ENCODE measurements at places on chromosomes 1 and 21.

- no peak for DNase-seq
Observed at GRCh38 chr1:107171333-107171732, 30.5 kb downstream of the NTNG1 start.

- DNase-seq = no peak
Observed at GRCh38 chr1:59775480-59775879, 39.3 kb upstream of the HOOK1 start.

- DNase-seq = no peak
Observed at GRCh38 chr1:89616844-89617627, 15.9 kb upstream of the LRRC8C start.

DNA sequence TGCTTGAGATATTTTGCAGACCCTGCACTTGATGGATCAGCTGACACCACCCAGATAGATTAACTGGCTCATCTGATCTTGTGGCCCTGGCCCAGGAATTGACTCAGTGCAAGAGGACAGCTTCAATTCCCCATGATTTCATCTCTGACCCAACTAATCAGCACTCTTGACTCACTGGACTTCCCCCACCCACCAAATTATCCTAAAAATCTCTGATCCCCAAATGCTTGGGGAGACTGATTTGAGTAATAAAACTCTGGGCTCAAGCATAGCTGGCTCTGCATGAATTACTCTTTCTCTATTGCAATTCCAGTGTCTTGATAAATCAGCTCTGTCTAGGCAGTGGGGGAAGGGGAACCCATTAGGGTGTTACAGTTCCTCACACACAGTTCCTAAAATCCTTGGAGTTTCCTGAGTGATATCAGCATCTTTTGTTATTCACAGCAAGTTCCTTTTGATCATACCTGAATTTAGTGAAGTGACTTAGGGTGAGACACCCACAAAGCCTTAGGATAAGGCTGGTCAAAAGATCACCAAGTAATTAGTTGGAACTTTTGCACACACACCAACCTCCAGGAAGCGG, 104.2 kb downstream of the COP1 start:
- no peak for DNase-seq

DNA sequence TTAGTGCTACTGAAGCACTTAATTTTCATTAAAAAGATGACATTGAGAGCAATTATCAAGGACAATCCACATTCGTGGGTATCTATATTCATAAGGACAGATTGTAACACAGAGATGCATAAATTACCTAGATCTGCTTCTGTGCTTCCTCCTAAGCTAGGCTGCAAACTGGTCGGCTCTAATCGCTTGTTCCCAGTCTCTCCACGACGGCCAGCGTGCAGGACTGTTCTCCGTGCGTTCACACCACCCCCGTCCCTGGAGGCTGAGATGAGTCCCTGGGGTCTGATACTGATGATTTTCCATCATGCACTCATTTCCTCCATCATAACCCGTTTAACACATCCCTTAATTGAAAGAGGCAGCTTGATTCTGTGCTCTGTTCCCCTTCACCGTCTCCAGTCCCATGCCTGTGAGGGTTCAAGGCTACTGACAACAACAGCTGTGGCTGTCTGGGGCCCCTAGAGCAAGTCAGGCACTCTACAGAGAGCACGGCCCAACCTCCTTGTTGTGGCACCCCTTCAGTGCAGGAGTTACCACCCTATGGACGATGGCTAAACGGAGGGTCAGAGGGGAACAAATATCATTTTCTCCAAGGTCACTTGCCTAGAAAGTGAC, 469.6 kb downstream of the NPHP4 start:
- no peak for DNase-seq

GRCh38 chr1:115922801-115923200, 53.5 kb upstream of the SLC22A15 start:
- no peak for DNase-seq

DNA sequence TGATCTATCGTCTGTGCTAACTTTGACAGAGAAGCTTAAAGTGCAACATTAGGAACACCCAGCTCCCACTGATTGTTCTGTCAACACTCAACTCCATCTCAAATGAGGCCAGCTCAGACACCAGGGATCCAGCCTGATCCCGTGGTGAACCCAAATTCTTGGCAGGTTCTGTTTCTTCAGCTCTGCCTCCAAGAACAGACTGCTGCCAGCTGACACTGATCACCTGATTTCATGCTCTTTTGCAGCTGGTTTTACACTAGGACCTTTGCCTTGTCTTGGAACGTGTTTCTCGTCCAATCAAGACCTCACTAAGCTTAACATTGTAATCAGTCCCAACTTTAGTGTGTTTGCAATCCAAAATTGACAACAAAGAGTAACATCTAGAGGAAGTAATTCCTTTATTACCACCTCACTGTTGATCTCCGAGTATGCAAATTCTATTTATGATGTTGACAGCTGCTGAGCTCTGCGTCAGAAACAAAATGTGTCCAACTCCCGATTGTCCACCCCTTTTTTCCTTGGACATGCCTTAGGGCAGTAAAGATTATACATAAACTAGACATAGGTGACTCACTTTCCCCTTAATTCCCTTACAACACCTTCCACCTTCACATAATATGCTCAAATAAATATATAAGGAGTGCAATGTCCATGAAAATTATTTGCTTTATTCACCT, 1.6 kb upstream of the HYI start:
- DNase-seq = no peak

- DNase-seq = no peak
Observed at GRCh38 chr1:77534456-77534855, 148.0 kb downstream of the ZZZ3 start.

DNA sequence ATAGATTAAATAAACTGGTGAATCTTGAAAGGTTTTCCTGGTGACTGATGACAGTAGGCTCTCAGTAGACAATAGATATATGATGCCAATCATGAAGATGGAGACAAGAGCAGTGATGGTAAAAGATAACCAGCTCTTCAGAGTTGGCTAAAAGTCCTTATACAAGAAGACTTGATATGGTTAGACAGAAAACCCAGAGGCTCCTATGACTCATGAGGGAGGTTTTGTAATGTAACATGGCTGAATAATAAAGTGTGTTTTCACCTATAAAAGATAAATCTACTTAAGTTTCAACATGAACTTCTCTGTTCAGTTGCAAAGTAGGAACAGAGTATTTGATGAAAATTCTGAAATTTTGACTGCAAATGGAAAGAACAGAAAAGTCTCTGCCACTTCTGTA, 12.7 kb upstream of the CRNN start:
- no peak for DNase-seq

DNA sequence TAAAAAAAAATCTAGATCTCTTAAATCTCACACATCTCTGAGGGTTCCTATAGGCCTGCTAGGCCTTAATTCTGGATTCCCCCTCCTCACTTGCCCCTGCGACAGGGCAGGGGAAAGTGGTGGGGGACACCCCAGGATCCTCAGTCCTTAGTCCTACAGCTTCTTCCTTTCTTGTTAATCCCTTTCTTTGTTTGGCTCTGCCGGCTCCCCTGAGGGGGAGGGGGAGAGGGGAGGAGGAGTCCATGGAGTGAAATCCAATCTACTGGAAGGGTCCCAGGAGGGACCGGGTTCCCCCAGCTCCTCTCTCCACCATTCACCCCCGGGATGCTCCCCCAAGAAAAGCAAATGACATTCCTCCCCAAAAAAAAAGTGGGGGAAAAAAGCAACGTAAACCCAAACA, 8.5 kb downstream of the MEX3A start:
- DNase-seq = no peak

GRCh38 chr1:2258996-2259395, 30.9 kb downstream of the SKI start:
- DNase-seq = no peak

DNA sequence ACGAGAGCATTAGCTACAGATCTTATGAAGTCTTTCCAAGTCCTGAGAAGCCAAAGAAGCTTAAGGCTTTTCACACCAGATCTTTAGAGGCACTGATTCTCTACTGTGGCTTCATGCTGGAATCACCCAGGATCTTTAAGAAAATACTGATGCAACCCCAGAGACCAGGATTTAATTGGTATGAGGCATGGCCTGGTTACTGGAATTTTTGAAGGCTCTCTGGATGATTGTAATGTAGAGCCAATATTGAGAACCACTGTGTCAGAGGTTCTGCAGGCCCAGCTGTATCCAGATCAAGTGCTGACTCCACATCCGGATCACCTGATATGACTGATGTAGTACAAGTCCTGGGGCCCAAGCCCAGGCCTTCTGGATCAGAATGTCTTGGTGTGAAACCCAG, 105.7 kb downstream of the PLPPR5 start:
- no peak for DNase-seq

DNA sequence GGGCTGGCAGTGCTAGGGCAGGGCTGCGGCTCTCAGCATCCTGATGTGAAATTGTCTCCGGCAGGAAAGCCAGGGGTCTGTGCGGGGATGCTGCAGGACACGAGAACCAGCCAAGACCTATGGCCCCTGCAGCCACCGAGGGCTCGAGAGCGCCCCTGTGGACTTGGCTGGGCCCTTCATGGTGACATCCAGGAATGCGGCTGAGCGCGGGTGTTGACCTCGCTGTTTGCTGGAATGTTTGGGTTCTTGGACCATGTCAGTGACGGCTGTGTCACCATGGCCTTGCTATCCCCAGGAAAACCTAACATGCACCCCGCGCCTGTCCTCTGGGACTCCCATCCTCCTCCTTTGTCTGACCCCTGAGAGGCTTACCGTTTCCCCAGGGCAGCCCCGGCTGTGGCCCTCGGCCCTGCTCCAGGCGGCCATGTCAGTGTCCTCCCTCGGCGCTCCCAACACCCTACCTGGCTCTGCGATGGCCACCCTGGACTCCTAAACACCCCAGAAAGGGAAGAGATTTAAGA, 14.3 kb upstream of the C1orf174 start:
- no peak for DNase-seq

DNA sequence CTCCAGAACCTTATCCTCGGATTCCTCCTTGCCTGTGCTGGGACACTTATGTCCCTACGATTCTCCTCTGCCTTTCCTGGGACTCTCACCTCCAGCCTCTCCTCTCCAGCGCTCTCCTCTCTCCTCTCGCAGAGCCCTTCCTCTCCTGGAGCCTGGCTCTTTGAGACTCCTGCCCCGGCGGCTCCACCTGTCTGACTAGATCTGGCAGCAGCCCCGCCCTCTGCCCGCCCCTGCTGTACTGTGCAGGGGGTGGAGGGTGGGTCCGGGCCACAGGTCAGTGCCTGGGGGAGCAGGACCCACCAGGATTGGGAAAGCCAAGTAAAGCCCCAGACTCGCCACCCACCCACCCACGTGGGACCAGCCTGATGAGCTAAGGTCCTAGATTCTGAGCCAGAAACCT, 1.6 kb downstream of the ELOVL1 start:
- peak; percentile 84 for DNase-seq

- no peak for DNase-seq
Observed at GRCh38 chr1:8027748-8028570, 1.9 kb upstream of the ERRFI1 start.

DNA sequence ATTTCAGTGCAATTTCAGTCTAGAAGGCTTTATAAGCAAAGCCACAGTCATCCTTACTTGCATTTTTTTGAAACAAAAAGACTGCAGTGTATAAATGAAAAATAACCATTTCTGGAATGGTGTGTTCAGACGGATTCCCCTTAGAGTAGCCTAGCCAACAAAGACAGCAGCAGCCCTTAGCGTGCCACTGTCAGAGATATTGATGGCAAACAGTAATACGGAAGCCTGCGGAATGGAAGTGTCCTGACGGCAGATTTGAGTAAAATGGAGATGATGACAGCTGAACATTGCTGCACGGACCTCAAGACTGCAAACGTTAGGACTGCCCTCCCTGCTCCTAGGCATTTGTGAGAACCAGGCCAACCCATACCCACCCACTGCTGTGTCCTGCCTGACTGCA, 54.7 kb downstream of the PDE9A start:
- no peak for DNase-seq

- DNase-seq = no peak
Observed at GRCh38 chr1:208476846-208477170, 232.6 kb upstream of the PLXNA2 start.

DNA sequence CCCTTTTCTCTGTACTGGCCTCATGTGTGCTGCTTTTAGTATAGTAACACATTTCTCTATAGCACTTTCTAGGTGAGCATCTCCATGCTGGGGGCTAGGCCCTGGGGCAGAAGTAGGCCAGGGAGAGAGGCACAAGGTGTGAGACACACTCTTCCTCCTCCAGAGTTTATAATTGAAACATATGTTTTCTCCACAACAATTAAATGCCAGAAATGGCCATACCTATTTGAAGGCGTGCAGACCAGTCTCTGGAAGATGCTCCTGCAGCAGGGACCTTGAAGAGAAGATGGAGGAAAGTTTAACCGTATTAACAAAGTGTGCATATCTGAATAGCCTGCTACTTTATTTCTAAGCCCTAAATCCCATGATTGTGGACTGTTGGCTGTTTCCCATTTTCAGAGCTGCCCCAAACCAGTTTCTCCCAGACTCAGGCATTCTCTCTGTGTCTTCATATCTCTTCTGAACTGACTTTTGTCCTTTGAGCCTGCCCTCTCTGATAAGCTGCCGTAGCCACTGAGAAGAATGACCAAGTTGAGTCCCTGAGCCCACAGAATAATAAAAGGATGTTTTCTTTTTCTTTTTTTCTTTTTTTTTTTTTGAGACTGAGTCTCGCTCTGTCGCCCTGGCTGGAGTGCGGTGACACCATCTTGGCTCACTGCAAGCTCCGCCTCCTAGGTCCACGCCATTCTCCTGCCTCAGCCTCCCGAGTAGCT, 81.3 kb downstream of the LRRC8D start:
- DNase-seq = peak; percentile 75

DNA sequence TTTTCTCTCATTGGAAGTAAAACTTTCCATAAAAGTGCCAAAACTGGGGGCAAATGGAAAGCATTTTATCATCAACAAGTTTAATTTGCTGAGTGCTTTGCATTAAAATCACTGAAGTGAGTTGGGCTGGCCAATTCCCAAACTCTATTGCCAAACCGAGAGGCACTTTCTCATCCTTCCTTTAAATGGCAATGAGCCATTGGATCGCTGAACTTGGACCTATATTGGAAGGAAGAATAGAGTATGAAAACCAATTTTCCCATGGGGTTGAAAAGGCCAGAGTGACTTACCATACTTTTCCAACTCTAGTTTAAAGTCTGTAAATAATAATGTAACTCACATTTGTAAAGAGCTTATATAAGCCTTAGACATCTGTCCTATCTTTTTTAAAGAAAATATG, 189.1 kb upstream of the C1orf87 start:
- no peak for DNase-seq

DNA sequence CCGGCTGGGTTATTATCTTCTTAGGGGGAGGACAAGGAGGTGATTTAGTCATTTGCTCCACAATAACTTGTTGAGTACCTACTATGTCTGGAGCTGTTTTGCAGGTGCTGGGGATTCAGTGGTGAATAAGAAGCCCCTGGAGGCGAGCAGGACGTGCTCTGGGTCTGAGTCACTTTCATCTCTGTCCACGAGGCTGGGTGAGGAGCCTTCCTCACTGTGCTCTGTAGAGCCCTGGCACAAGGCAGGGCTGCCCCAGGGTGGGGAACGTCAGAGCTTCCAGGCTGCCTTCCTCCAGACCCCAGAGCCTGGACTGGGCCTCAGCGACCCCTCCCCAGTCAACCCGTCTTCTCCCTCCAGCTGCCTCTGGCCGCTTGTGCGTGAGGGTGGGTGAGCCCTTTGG, 2.5 kb upstream of the PADI6 start:
- DNase-seq = no peak

GRCh38 chr1:67759692-67760029, 73.6 kb downstream of the GNG12 start:
- DNase-seq = no peak

GRCh38 chr1:74679811-74680210, 6.2 kb upstream of the ERICH3 start:
- no peak for DNase-seq

- DNase-seq = no peak
Observed at GRCh38 chr21:24205319-24205718, 1402.0 kb downstream of the MRPL39 start.

GRCh38 chr1:28309702-28310101, 19.1 kb upstream of the MED18 start:
- DNase-seq = no peak

- no peak for DNase-seq
Observed at GRCh38 chr21:46095083-46095719, 2.7 kb upstream of the COL6A2 start.

Measured in hepatocyte (in vitro differentiated cells).